ENCODE measurements at places on chromosomes 5 and 9.

GRCh38 chr9:36213387-36213786 is 22.7 kb downstream of the CLTA start:
- DNase-seq = no peak

- no peak for DNase-seq
Observed at GRCh38 chr5:174708476-174709207, 15.7 kb upstream of the MSX2 start.

DNA sequence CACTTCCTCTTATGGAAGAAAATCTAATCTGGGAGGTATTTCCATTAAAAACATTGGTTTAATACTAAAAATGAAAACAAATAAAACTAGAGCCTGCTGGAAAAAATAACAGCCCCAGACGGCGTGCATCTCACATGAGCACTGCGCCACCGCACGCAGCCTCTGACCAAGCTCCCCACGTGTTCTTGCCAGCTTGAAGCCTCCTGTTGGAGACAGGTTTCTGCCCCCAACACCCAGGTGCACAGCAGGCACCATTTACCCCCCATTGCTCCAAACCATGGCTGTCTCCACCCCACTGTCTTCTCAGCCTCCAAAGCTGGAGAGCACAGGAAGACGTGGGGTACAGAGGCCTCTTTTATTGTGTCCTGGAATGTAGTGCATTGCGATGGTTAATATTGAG is 10.7 kb upstream of the COL5A1 start:
- no peak for DNase-seq

DNA sequence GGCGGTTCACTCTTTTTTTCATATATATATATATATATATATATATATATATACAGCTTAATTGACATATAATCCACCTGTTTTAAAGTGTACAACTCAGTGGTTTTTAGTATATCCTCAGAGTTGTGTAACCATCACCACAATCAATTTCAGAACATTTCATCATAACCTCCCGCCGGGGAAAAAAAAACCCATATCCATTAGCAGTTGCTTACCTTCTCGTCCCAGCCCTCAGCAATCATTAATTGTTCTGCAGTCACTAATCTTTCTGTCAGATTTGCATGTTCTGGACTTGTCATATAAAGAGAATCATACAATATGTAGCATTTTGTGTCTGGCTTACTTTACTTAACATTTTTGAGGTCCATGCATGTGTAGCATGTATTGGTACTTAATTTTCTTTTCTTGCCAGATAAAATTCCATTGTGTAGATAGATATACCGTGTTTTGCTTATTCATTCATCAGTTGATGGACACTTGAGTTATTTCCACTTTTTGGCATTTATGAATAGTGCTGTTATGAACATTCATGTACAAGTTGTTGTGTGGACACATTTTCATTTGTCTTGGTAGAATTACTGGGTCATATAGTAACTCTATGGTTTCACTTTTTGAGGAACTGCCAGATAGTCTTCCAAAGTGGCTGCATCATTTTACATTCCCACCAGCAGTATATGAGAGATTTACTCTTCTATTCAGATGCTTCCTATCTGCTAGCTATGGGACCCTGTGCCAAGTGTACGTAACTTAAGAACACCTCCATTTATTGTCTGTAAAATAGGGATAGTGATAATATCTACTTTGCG is 3.5 kb upstream of the RNF145 start:
- DNase-seq = no peak

DNA sequence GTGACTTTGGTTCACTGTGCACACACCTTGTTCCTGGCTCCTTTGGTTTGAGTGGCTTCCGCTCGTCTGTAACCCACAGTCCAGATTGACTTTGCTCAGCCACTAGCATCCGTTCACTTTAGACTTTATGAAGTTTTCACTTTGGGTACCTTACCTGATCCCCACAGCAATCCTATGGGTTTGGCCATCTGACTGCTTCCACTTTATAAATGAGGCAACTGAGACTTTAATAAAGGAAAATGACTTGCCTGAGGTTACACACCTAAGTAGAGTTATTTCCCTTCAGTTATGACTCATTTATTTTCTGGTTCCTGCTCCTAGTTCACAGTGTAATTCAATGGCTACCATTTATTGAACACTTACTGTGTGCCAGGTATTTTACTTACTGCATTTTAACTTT is 94.2 kb upstream of the SAP30L start:
- DNase-seq = no peak

DNA sequence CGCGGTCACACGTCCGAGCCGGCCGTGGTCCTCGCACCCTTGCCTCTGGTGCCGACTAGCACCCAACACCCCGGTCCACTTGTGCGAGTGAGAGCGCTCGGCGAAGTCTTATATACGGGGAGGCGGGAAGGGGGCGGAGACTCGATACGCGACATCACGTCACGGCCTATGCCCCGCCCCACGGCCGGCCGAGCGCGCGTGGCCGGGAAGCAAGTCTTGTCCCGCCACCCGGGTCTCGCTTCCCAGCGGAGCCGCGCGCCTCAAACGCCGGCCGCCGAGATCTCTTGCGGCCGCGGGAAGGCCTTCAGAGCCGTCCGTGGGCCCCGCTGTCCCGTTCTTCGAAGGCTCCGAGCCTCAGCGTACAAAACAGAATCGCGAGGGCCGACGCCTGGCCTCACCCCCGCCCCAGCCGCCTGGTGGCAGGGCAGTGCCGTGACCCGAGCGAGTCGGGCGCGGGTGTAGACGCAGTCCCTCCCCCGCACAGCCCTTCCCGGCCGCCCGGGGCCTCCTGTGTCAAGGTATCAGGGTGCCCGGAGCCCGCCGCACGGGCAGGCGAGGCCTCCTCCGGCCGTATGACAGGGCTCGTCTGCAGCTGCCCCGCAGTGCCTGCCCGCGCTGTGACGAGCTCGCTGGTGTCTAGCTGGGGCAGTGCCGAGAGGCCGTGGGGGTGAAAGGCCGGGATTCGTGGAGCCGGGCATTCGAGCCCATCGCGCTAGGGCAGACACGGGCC is at the start of gene PLK2:
Gene PLK2 (minus strand): TSS at position 85 of the 730 bp plus-strand sequence. CDS start 127 bp downstream, outside the sequence.
- peak; percentile 96 for DNase-seq

DNA sequence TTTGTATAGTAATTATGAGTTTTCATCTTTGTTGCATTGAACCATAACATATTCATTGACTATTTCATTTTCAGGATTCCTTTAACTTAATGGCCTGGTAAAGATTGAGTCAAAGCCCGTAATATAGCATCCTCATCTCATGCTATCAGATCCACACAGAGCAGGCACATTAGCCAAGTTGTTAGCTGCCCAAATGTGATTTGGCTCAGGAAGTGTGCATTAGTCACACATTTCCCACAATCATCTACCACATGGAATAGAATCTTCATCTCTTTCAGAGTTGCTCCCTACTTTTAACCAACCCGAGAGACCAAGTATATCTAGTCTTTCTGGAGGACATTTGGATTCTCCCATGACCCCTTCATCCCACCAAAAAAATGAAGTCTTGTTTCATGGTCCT is 481.0 kb upstream of the PTGER4 start:
- DNase-seq = no peak

DNA sequence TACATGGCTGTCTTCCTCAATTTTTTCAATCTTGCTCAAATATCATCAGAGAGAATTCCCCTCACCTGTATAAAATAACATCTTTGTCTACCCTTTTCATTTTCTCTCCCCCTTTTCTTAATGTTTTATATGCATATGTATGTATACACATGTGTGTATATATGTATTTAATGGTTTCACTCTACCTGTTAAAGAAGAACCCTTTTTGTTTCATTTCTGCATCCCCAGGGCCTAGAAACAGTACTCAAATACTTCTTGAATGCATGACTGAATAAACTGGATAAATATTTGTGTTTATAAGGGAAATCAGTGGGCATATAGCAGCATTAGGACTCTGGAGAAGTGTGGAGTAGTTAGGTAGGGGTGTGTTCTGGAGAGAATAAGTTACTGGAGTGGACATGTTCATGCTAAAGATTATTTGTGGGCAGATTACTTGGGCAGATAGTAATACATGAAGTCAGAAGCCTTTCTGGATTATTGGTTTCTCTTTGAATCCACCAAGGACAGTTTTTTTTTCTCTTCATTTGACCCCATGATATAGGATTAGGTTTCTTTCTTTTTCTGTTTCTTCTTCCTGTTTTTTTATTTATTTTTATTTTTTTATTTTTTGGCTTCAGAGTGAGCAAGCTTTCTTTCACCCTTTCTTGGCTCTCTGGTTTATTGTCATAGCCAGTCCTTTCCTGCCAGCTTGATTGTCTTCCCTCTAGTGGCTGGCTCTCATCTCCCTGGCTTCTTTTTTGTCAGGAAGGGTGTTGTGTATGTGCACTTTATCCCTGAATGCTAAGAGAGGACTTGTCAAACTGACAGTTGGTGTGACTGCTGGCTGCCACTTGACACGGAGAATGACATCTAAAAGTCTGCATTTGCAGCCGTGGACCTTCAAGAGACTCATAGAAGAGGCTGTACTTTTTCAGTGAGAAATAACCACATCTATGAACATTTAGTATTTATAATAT is 89.3 kb downstream of the ZCCHC7 start:
- no peak for DNase-seq

DNA sequence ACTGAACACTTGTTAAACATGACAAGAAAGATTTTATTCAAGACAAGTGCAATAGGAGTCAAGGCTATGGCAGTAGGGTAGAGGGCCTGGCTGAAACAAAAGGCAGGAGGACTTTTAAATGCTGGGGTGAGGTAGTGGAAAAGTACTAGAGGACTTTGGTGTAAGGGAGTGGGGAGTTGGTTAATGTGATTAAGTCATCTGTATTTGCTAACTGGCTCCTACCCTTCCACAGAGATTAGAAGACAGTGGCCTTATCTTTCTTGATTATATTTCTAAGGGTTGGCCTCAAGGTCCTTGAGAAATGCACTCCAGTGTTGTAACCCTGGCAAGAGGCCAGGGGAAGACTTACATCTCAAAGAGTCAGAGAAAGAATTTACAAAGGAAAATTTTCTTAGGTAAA is 160.2 kb upstream of the FTMT start:
- DNase-seq = no peak

- DNase-seq = no peak
Observed at GRCh38 chr5:68680366-68680765, 413.4 kb upstream of the SLC30A5 start.

DNA sequence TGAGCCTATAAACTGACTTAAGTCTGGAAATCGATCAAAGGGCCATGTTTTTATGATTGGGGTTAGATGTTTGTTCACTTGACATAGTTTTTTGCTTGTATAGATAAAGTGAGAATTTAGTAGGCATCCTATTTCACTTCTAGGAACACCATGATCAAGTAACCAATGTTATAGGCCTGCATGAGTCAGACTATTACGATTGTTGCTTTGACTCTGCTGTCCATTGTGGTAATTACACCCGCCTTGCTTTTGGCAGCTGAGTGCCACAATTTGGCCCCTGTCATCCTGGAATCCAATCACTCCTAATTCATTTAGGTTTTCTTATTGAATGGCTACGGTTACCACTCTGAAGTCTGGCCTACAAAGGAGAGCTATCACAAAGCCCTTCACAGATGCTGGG is 67.8 kb upstream of the IL33 start:
- no peak for DNase-seq

- no peak for DNase-seq
Observed at GRCh38 chr5:143364061-143364460, 39.4 kb downstream of the NR3C1 start.

GRCh38 chr5:112480501-112480900 is 61.4 kb upstream of the EPB41L4A start:
- no peak for DNase-seq

GRCh38 chr9:37283730-37284325 is 138.7 kb upstream of the GRHPR start:
- DNase-seq = no peak

DNA sequence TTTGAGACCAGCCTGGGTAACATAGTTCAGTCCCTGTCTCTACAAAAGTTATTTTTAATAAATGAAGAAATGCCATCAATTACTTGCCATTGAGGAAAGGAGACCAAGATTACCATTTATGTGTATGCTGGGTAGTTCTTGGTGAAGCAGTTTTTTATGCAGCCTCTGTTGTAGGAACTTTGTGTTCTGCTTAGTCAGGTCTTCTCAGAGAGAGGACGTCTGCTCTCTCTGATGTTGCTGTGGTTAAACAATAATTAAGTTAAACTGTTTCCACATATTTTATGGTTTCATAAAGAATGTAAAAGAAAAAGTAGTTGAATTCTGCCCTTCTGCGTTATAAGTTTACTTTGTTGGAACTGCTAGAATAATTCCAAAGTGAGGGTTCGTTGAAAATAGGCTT is 210.5 kb downstream of the KDM4C start:
- no peak for DNase-seq

- DNase-seq = no peak
Observed at GRCh38 chr5:100803397-100803796, 99.7 kb downstream of the ST8SIA4 start.

DNA sequence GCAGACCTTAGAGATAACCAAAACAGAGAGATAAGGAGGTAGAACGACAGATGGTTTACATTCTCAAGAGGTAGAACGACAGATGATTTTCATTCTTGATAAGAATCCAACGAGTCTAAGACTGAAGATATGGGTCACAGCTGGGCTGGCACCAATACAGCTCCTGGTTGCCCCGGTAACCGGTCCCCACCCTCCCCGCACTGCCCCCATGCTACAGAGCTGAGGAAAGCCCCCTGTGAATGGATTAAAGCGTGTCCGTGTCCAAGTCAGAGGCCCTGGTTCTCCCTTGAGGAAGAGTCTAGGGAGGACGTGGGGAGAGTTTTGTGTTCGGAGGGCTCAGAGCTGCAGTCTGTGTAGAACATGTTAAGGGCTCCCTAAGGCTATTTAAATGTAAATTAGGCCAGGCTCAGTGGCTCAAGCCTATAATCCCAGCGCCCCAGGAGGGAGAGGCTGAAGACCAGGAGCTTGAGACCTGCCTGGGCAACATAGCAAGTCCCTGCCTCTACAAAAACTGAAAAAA is 8.1 kb downstream of the IDNK start:
- DNase-seq = no peak

DNA sequence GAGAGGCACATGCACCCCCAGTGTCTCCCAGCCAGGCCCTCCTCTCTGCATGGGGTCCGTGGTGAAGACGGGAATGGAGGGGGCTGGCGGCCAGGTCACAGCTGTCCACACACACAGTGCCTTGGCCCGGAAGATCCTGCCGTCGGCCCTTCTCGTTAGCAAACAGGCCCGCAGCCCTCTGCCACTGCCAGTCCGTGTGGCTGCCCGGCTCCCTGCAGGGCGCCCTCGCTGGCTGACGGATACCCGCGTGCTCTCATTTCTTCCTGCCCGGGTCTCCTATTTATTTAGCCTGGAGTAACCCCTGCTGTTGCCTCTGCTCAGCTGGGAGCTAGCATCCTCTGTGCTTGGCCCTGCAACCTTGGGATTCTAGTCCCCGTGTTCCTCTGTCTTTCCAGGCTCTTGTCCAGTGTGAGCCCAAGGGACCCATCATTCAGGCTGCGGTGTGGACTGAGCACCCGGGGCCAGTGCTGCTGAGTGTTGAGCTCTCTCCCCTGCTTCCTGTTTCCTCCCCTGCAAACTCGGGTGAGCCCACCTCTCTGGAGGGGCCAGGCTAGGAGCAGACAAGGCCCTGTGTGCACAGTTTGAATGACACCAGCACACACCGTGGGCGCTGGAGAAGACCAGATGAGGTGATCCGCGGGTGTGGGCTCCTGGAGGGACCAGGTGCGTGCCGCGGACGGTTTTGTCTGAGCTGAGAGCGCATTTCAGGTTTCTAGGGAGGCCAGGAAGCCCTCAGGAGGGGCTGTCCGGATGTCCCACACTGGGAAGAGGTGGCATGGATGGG is 14.6 kb upstream of the RNU6ATAC start:
- peak; percentile 89 for DNase-seq

GRCh38 chr5:149731617-149732323 is 1.7 kb downstream of the PPARGC1B start:
- DNase-seq = peak; percentile 93

Measured in psoas muscle (tissue), 8 donors.